CD4-positive, alpha-beta T cell treated with Interleukin-4 for 4 hours (primary cell): ENCODE measurements at places on chromosomes 5 and 9.

- DNase-seq, result no peak
Measured at GRCh38 chr5:145887976-145888574, 15.3 kb upstream of the GRXCR2 start.

- DNase-seq, result no peak
Measured at GRCh38 chr9:9645006-9645405, 967.8 kb downstream of the PTPRD start.

GRCh38 chr5:119537704-119538103 is 85.4 kb downstream of the HSD17B4 start:
- DNase-seq, result no peak

DNA sequence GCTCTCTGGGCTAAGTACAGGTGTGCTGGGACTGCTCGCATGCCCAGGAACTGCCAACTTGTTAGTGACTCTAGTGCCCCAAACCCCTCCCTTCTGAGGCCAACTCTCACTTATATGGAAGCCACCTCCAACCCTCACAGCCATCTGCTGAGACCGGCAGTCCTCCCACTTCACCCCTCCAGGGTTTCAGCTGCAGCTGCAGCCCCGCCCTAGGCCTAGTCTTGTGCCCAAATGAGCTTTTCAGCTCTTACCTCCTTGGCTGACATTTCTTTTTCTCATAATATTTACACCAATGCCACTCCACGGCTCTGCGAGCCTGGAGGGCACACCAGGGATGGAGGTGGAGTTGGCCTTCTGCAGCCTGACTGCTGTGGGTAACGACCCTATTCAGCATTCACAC is 166.6 kb downstream of the ROR2 start:
- DNase-seq, result no peak

DNA sequence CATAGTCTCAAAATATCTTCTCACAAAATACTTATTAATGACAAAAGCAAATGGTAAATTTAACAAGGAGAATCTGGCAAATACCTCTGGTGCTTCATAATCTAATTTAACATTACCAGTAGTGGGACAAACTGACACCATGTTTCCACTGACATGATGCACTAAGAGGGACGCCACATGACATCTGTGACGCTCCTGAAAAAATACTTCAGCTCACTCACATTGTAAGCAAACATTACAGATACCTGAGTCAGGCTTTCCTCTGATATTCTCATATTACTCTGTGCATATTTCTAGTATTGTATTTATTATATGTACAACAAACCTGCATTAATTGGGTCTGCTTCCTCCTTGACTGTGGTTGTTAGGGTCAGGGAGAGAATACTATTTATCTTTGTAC is 56.7 kb upstream of the OSMR start:
- no peak for DNase-seq

GRCh38 chr5:150126921-150127265 is 28.8 kb downstream of the PDGFRB start:
- DNase-seq, result no peak

GRCh38 chr5:55701462-55702103 is 10.5 kb downstream of the SLC38A9 start:
- DNase-seq, result no peak

- no peak for DNase-seq
Measured at GRCh38 chr5:161421067-161421466, 125.5 kb downstream of the GABRB2 start.

DNA sequence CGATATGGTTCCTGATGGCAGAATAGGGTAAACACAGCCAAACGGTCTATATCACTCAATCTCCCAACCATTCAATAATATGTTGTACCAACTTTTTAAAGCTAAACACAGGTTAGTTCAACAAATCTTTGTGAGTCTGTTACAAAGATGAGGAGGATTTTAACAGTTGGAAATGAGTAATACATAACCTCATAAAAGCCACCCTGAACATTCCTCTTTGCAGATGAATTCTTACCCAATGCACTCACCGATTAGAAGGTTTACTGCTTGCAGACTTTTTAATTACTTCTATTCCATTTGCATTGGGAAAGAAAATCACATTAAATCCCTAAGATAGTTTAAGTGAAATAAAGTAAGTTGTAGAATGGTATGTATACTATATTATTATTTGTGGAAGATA is 23.3 kb upstream of the TRMT10B start:
- no peak for DNase-seq

DNA sequence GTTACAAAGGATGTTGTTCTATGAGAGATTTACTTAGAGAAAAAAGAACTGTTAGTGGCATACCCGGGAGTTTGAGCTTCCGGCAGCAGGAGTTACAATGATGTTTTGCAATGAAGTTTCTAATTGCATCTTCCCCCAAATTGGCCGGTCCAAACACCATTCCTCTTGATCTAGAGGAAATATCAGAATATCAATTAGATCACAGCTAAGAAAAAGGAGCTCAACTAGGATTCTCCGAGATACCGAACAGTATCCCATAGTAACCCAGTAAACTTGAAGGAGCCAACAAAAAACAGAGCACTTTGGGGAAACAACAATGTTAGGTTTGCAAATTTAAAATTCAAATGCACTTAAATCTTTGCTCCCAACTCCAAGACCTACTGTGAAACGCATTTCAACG is 159.5 kb downstream of the TRPM6 start:
- no peak for DNase-seq

DNA sequence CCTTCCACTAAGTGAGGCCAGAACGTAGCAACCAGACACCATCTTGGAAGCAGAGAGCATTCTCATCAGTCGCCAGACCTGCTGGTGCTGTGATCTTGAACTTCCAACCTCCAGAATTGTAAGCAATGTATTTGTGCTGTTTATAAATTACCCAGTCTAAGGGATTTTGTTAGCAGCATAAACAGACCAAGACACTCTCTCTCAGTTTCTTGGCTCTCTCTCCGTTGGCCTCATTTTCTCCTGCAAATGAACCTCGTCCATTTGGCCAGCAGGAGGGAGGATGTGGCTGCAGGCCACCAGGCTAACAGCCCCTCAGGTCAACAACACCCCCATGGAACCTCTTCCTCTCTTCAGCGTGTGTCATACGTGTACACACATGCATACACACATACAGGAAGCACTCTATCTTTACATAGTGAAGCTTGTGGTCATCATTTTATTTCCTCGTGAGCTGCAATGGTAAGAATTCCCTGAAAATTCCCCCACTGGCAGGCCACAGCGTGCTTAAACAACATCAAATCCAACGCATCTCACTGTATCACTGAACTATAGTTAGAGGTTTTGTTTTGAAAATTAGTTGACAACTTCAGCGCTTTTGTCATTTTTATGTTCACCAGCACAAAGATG is 62.8 kb upstream of the PPP1R26 start:
- DNase-seq, result no peak

DNA sequence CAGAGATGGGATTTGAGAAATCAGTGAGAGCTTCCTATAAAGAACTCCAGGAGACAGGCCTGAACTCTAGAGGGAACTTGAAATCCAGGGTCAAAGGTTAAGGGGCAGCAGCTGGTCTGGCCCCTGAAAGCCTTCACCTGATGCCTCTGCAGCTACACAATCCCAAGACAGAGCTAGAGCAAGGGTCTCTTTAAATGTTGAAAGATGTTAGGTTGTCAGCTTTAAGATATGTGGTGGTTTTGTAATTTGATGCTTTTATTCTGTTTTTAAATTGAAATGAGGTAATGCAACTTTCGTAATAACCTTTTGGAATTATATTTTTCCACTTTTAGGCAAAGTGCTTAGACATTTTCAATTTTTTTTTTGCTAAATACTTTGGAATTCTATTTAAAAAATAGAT is 2.4 kb downstream of the SOWAHA start:
- DNase-seq, result no peak

GRCh38 chr5:180083529-180084060 is 12.0 kb upstream of the RNF130 start:
- no peak for DNase-seq

- no peak for DNase-seq
Measured at GRCh38 chr5:116387738-116388137, 186.9 kb downstream of the SEMA6A start.

DNA sequence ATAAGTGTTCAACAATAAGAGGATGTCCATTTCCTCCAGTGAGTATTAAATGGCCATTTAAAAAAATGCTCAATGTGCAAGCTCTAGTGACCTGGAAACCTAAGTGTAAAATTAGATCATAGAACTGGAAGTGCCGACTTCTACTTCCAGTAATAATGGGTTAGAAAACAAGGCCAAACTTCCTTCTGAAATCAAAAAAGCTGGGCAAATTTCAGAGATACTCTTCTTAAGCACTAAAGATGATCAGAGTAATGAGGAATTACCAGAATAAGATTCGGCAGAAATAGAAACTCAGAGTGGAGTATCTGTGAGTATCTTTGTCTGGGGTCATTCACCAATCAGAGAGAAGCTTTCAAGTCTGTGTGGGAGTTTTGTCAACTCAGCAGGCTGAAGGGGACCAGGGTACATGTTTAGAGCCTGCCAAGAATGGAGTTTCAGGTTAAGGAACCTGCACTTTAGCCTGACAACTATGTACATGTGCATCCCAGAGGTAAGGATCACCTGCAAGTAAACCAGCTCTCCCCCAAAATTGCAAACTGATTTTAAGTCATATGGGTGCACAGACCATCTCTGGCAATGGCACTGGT is 17.1 kb downstream of the FCN2 start:
- DNase-seq, result no peak

GRCh38 chr5:5335700-5336264 is 86.7 kb upstream of the ICE1 start:
- DNase-seq, result no peak

GRCh38 chr9:108579757-108580439 is 275.9 kb downstream of the ACTL7B start:
- DNase-seq, result no peak

- no peak for DNase-seq
Measured at GRCh38 chr5:13250464-13251291, 693.8 kb downstream of the DNAH5 start.

DNA sequence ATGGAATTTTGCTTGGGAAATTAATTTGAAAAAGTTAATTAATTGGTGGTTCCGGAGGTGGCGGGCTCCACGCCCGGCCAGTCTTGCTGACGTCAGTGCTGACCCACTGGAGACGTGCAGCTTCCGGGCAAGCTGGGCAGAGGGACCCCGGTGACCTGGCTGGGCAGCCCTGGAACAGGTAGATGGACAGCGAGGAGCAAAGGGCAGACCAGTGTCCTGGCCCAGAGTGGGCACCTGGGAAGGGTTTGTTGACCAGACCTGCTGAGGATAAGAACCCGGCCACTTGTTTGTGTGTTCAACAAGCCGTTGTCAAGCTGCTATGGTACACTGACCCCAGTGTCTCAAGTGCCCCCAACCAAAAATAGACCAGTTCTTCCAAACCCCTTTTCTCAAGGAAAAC is 17.5 kb downstream of the CXXC5 start:
- DNase-seq, result no peak

DNA sequence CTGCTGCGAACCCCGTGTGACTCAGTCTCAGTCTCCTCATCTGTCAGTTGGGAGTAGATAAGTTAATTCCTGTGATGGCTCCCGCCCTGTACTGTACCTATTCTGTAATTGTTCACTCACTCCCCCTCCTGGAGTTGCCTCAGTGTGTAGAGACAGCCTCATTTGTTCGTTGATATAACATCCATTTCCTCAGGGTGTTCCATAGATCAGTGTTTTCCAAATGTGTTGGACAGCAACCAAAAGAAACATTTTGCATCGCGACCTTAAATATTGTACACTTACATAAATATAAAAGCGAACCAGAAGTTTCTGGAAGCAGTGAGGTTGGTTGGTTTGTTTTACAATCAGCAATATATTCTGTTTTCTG is 698 bp downstream of the NFX1 start:
- no peak for DNase-seq

- no peak for DNase-seq
Measured at GRCh38 chr5:2399096-2399495, 352.4 kb downstream of the IRX2 start.

DNA sequence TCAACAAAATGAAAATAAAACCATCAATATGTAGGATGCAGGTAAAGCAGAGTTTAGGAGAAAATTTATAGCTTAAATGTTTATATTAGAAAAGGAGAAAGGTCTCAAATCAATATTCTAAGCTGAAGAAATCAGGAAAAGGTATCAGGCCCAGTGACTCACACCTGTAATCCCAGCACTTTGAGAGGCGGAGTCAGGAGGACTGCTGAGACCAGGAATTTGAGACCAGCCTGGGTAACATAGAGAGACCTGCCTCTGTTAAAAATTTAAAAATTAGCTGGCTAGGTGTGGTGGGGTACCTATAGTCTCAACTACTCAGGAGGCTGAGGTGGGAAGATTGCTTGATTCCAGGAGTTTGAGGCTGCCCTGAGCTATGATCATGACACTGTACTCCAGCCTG is 32.2 kb downstream of the CCDC69 start:
- no peak for DNase-seq

DNA sequence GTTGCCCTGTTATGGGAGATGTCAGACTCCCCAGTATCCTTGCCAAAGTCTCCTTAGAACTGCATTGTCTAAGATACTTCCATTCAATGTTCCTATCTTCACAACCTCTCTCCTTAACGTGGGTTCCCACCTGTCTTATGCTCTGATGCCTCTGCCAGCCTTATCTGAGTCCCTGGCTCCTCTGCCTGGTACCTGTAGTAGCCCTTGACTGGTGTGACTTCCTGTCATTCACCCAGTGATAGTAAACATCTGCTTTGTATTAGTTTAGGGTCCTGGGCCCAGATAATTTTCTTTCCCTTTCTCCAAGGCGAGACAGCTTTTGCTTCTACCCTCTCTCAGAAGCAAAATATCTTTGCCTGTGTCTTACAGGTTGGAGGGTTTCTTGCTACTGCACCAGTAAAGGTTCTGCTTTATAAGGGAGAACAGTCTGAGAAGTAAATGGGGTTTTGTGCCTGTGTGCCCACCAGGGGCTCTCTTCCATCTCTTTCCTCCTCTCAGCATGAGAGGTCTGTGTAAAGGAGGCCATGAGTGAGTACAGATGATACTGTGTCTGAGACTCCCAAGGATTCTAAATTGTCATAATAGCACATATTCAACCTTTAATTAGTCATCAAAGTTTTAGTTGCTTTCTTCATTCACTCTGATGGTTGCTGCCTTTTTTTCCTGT is 220.8 kb downstream of the PRR16 start:
- no peak for DNase-seq

- no peak for DNase-seq
Measured at GRCh38 chr5:83151821-83152220, 74.5 kb downstream of the XRCC4 start.

GRCh38 chr5:56088967-56089829 is 94.4 kb upstream of the IL6ST start:
- no peak for DNase-seq

DNA sequence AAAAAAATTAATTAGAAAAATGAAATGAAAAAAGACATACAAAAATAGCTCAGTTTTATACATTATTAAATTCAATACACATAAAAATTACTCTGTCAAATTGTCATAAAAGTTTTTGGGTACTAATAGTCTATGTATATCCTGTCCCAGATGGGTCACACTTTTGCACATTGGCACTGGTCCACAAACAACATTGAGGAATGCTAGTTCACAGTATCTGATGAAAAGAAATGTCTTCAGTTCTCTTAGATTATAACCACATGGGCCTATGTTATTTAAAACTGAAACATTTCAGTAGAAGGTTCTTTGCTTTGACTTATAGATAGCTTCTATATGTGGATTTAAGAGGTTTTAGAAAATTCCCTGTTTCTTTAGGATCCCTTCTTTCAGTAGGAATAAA is 39.8 kb downstream of the LNPEP start:
- DNase-seq, result no peak

- DNase-seq, result no peak
Measured at GRCh38 chr5:51567636-51568035, 184.4 kb downstream of the ISL1 start.
